ENCODE measurements at places on chromosomes 11 and 22.

DNA sequence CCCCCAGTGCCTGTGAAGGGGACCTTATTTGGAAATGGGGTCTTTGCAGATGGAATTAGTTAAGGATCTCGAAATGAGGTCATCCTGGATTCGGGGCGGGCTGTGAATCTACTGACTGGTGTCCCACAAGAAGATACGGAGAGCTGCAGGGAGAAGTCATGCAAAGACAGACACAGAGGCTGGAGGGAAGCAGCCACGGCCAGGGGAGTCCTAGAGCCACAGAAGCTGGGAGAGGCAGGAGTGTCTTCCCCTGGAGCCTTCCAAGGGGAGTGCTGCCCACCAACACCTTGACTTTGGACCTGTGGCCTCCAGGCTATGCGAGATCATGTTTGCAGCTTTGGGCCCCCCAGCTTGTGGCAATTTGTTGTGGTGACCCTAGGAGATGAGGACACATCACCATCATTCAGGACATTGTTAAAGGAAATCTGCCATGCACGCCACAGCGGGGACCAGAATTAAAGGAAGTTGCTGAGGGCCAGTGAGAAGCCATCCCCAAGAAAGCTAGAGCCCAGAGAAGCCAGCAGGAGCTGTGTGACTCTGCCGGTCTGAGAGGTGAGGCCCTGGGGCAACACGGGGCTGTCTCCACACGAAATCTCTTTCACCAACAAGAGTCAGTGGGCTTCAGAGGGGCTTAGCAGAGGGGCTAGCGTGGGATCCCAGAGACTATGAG is 434.7 kb downstream of the BRD1 start:
- no peak for DNase-seq

- DNase-seq = no peak
Measured at GRCh38 chr11:74019104-74019738, 10.3 kb upstream of the UCP3 start.

GRCh38 chr11:96267001-96267495 is 75.9 kb downstream of the MAML2 start:
- no peak for DNase-seq

DNA sequence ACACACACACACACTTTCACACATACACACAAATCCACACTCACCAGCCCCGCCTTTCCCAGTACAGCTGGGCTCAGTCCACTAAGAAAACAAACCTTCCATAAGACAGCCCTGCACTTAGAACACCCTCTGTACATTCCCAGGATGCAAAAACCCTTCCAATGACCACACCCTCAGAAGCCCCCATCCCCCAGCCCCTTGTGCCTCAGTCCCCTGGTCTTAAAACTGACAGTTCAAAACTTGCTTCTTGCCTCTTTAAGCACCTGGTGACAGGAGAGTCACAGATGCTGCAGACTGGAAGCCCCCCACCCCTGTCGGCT is 23.0 kb downstream of the APLNR start:
- DNase-seq = no peak

DNA sequence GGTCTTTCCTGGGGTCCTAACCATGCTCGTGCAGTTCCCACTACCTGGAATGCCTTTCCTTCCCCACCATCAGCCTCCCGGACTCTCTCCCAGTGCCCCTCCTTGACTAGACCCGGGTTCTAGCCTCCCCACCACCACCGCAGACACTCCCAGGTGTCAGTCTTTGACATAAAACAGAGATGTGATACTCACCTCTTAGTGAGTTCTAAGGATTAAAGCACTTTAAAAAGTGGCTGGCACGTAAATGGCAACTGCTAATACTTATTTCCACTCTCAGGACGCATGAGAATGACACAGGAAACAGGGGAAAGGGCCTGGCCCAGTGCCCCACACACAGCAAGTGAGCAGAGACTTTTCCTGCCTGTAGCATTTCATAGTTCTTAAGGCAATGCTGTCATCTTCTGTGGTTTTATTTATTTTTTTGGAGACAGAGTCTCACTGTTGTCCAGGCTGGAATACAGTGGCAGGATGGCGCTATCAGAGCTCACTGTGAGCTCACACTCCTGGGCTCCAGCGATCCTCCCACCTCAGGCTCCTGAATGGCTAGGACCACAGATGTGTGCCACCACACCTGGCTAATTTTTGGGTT is 1.9 kb upstream of the SLC25A45 start:
- DNase-seq = no peak

DNA sequence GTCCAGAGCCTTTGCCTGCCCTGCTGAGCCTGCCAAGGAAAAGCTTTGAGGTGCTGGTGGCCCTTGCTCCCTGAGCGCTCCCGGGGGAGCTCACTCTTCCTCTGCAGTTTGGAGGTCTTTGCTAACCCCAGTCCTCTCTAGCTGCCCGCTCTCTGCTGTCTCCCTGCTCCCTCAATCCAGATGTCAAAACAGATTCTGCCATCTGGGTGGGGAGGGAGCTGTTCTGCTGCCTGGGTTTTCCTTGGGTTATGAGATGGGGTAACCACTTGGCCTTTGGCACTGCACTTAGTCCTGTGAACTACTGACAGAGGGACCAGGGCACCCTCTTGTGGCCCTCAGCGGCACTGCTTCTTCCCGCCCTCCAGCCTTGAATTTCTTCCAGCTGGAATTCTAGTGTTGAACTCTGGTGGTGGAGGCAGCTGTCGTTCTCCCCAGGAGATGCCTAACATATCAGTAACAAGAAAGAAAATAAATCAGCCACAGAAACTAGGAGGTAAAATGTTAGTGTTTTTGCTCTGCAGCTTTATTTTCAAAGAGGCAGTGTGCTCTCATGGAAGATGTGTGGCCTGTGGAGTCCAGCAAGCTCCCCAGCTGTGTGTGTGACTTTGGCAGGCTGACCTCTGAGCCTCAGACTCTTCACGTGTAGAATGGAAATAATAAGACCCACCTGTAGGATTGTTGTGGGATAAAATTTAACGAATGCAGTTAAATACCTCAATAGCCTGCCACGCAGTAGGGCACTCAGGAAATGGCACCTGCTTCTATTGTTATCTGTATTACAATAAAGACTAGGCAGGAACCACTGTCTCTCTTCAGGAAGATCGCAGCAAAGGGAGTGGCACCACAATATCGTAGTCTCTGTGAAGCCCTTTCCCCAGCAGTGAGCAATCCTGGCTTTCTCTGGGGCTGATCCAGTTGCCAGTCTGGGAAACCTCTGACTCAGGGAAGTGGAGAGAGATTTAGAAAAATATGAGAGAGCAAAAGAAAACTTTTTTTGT is 23.4 kb downstream of the ARFGAP2 start:
- DNase-seq = peak; percentile 58

DNA sequence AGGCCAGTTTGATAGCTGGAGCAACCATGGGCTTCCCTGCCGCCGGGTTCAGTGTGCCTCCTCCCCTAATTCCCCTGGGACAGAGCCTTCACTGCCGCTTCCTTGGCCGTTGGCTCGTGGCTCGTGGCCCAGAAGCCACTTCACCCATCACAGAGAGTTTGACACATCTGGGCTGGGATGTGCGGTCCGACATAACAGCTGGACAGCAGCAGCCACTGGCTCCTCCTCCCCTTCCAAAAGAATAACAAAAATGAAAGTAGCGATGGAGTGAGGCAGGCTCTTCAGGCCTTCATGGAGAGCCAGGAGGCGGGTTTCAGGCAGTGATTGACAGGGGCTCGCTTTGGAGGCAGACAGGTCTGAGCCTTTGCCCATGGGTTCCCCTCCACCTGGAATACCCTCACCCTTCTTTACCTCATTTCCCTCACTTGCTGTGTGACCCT is 8.2 kb downstream of the CREB3L1 start:
- no peak for DNase-seq

- no peak for DNase-seq
Measured at GRCh38 chr11:100776212-100776896, 89.3 kb downstream of the ARHGAP42 start.

- DNase-seq = no peak
Measured at GRCh38 chr11:119373921-119374631, 7.4 kb downstream of the USP2 start.

GRCh38 chr11:66345316-66345649 is 379 bp upstream of the BRMS1 start:
- no peak for DNase-seq

- DNase-seq = no peak
Measured at GRCh38 chr22:26565181-26565580, 24.8 kb downstream of the TPST2 start.

DNA sequence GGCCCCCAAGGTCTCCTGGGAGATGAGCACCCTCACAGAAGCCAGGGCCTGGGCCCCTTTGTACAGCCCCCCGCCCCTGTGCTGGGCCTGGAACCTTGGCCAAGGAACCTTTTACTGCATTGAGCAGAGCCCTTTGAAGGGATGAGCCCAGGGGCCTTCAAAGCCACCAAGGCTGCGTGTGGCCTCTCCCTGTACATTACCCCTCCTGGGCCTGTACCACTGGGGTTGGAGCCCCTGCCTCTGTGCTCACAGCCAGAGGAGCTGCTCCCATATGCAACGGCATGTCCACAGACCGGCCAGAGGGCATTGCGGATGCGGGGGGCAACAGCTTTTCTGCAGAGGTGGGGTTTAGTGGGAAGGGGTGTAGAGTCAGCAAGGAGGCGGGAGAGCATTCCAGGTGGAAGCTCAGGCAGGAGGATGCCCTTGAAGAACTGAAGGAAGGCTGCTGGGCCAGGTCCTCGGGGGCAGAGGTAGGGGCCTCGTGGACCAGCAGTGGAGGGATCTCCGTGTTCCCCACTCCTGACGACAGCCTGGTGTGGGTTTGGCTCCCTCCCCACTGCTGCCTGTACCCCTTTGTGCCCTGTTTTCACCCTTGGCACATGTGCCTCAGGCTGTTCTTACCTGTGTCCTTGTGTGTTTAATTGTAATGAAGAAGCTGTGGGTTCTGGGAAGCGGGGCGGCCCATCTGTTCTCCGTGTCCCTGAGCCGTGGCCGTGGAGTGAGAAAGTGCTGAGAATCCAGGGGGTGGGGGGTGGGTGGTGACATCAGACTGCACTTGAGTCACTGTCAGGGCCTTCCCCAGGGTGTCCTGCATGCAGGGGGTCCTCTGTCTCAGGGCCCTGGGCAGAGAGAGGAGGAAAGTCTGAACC is 46.9 kb downstream of the ARHGAP8 start:
- no peak for DNase-seq

DNA sequence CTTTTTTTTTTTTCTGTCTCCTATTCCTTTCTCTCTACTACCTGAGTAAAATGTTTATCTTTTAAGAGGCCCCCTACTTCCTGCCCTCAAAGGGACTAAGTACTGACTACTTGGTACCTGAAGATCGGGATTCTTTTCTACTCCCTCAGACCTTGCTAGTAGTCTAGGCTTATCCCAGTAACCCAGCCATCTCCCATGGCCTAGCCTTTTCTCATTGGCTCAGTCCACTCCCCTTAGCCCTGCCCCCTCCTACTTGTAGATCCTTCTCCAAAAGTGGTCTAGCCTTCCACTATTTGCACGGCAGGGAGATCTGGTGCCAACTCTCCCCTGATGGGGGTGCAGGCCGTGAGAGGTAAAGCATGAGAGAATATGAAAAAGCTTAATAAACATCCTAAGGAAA is 133.7 kb downstream of the RCN1 start:
- no peak for DNase-seq

GRCh38 chr11:111586388-111586831 is 15.8 kb upstream of the SIK2 start:
- DNase-seq = peak; percentile 40

DNA sequence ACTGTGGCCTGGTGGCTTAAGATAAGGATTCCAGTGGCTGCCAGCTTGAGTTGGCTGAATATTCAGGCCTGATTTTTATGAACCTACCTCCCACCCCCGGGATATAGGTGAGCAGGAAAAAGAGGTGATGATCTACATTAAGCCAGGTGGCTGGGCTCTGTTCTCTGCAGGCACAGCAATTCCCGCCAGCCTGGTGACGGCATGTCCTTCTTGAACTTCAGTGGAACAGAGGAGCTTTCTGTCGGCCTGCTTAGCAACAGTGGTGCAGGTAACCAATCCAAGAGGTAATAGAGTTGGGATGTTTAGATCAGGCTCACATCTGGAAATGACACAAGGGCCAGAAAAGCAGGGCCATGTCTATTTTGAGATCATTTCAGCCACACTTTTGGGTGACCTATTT is 68.7 kb downstream of the DEPDC5 start:
- no peak for DNase-seq

DNA sequence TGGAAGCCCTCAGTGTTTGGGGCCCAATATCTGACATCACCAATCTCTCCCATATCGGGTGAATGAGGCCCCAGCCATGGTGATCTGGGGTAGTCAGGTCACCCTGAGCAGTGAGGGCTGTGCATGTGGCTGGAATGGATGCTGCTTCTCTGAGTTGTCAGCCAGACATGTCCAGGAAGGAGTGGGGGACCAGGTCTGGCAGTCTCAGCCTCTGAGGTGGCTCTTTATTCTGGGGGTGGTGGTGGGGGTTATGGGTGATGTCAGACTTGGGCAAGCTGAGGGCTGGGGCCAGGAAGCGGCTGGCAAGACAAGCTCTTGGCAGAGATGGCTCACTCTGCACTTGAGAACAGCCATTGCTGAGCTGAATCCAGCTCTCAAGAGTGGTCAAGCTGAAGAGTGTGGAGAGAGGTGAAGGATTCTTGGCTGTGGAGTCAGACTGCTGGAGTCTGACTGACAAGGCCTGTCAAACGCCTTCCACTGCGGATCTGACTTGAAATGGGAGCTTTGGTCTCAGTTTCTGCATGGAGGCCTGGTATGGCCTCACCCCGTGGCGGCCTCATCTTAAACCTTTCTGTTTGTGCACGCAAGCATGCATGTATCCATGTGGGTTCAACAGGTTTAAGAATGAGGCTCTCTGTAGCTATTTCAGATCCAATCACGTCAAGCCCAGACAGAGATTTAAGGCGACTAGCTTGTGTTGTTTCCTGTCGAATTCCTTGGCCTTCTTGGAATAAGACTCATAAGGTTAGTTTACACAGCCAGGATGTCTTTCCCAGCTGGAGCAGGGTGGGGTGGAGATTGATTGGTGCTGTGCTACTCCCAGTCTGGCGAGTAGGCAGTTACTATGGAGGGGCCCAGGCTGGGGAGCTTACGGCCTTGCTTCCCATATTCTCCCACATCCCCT is 83.9 kb upstream of the TIMP3 start:
- no peak for DNase-seq

DNA sequence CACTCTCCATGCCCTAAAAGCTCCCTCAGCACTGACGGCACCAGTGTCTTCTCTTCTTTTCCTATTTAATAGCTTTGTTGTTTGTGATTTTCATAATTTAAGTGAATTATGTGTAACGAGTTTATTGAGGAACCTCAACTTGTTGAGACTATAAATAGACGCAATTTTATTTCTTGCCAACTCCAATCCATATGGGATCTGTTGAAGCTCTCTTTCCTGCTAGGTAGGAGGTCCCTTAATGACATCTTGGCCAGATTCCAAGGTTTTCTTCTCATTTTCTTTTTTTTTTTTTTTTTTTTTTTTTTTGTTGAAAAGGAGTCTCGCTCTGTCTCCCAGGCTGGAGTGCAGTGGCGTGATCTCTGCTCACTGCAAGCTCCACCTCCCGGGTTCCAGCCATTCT is 14.2 kb downstream of the RTL6 start:
- DNase-seq = no peak

- no peak for DNase-seq
Measured at GRCh38 chr11:57936050-57936418, 87.6 kb upstream of the OR9Q1 start.

DNA sequence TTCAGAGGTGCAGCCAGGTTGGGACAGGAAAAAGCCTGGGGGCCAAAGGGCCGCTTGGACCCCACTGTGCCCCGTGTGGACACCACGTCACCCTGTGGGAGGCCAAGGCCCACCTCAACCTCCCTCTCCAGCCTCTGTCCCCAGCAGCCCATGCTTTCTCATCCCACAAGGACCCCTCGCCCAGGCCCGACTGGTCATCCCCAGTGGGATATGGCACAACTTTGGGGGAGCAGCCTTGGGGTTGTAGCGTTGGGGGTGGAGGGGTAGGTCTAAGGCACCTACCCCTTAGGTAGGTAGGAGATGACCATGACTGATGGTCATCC is 44.0 kb downstream of the IGF2 start:
- no peak for DNase-seq

All from memory B cell (primary cell).